ENCODE measurements at places on chromosomes 12 and 14.

DNA sequence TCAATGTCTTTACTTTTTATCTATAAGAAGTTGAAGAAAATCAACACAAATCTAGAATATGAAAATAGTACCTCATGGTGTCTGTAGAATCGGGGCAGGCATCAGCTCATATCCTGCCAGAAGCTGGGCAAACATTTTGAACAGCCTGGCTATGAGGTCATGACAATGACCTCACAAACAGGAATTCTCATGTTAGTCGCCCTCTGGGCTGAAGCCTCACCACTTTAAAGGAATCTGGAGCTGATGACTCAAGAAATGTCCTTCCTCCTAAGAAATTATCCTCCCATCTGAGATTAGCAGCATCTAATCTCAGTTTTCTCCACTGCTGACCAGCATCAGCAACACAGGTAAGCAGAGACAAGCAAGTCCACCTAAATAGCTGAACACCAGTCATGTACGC lies 27.1 kb downstream of the CLIP1 start:
- no peak for DNase-seq

DNA sequence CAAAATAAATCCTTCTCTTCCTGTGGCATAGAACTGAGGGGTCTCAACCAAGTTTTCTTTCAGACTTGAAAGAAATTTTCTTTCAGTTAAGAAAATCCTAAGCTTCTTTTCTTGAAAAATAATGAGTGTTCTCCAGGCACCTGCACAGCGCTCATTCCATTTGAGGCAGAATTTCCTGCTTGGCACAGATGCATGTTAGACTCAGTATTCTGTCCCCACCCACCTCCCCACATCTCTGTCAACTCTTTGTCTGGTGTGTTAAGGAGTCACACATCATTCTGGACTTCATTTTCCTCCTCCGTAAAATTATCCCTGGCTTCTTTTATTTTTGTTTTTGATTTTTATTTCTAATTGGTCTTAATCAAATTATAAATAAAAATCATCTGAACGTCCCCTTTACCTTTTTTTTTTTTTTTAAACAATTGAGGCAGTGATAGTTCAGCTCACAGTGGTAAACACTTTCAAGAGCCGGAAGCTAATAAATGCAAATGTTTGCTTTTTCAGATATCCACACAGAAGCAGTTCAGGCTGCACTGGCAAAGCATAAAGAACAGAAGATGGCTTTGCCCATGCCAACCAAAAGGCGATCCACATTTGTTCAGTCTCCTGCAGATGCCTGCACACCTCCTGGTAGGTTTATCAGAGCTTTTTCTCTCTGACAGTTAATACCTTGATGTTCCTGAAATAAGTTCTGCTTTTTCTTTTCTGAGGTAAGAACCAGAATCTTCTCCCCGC lies 104.0 kb upstream of the ATF1 start:
- no peak for DNase-seq

DNA sequence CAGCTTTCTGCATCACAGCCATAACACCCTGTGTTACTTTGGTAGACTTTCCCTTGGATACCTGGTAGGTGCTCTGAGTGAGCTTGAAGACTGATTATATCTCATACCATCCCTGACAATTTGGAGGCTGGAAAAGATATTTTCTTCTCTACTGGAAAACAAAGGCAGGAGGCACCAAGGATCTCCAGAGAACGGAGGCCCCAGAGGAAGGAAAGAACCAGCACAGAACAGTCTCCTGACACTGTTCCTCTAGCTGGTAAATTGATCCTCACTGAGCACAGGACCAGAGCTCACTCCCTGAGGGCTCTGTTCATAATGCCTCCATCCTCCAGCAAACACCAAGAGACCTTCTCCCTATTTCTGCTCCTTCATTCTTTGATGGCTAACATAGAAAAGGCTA lies at the start of gene OR11G2:
TSS of gene OR11G2 (plus strand) at position 301 of the 400 bp plus-strand sequence. CDS start 6,542 bp downstream, outside the sequence.
- no peak for DNase-seq

GRCh38 chr12:95882080-95882479 lies 23.3 kb downstream of the SNRPF start:
- DNase-seq, result no peak

DNA sequence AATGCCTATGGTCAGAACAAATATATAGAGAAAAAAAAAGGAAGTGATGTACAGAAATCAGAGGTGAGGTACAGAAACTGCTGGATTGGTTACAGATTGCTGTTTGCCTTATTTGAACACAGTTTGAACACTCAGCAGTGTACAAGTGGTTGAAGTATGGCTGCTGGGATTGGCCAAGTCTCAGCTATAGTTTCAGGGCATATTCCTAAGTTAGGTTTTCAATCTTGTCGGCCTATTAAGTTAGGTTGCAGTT lies 146.4 kb downstream of the LLPH start:
- DNase-seq, result no peak

DNA sequence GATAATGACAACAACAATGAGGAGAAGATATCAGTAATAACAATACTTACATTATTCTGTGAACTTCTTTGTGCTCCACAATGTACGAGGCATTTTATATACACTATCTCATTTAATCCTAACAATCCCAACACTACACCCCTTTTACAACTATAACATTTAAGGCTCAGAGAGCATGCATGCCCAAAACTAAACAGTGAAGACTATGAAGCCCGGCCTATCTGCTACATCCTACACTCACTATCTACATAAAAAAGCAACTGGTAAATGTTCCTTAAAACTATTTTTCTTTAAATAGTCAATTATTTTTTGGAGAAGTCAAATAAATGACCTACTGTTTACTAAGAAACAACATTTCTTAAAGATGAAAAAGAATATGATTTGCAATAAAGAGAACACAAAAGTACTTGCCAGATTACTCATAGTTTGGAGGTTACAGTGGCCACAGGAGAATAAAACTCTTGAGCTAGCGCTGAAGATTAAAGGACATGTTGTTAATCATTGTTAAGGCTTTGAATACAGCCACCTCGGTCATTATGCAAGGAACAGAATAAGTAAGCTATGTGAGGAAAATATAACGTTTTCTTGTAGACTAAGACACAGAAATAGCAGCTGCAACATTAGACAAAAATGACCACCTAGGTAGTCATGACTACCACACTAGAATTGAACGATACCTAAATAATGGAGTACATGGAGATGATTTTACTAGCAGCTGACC lies 56.7 kb downstream of the EPS8 start:
- no peak for DNase-seq

GRCh38 chr14:76644855-76645518 lies 116.3 kb upstream of the VASH1 start:
- DNase-seq, result peak; percentile 39

DNA sequence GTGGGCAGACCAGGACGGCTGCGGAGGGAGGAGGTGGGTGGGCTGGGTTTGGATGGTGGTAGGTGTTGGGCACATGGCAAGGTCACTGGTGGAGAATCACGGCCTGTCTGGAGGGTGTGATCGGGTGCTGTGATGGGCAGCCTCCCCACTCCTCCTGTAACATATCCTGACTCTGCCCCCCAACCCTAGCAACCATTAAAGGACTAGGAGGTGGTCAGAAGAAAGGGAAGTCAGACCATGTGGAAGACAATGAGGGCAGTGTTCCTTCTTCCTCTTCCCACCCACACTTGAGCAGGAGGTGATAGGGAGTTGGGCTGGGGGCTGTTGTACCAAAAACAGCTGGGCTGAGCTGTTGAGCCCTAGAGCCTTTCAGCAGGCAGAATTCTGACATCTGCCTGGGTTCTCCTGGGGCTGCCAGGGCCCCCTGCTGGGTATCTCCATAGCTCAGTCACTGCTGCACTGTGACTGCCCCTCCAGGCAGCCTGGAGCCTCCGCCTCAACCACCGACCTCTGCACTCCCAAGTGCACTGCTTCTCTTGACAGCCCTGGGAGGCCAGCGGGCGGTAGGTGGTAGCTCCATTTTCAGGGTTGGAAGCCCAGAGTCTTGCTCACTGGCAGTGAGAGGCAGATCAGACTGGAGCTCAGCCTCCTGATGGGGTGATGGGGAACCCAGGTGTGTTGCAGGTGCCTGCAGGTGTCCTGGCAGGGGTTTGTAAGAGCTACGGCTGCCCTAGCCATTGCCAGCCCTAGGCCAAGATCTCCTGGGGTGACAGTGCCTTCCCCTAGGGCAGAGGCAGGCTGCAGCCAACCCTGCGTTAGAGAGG lies 15.4 kb downstream of the VASH1 start:
- no peak for DNase-seq

- no peak for DNase-seq
Observed at GRCh38 chr12:69648476-69648875, 37.8 kb upstream of the LRRC10 start.

DNA sequence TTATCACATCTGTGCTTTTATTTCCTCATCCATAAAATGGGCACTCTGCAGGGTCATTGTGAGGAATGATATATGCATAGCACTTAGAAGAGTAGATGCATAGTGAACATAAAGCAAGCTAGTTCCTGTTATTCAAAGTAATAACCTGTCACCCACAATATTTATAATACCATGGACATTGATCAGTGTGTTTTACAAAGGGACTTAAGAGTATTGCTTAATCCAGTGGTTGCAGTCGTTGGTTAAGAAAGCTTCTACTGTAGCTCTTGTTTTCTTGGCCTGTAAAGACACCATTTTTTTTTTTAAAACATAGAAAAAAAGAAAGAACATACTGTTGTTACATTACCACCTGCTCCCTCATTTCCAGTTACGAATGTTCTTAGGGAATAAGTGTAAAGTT lies 13.1 kb downstream of the METAP2 start:
- DNase-seq, result no peak

- no peak for DNase-seq
Observed at GRCh38 chr12:101889211-101889752, 11.9 kb downstream of the DRAM1 start.

DNA sequence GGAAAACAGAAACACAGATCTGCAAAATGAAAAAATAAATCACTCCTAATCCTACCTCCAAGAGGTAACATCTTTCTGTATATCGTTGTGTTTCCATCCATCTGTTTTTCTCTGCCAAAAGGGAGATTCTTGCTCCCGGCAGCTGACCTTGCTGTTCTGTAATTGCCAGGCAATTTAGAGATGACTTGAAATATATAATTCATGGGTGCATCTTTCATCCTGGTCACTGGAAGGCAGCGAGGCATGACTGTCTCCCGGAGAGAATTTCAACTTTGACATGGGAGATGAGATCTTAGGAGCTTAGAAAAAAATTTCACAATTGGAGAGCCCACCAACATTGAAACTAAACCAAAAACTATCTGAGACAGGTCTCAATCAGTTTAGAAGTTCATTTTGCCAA lies 53.0 kb downstream of the WSCD2 start:
- DNase-seq, result no peak

GRCh38 chr12:80670214-80670613 lies 37.2 kb upstream of the MYF6 start:
- DNase-seq, result no peak

DNA sequence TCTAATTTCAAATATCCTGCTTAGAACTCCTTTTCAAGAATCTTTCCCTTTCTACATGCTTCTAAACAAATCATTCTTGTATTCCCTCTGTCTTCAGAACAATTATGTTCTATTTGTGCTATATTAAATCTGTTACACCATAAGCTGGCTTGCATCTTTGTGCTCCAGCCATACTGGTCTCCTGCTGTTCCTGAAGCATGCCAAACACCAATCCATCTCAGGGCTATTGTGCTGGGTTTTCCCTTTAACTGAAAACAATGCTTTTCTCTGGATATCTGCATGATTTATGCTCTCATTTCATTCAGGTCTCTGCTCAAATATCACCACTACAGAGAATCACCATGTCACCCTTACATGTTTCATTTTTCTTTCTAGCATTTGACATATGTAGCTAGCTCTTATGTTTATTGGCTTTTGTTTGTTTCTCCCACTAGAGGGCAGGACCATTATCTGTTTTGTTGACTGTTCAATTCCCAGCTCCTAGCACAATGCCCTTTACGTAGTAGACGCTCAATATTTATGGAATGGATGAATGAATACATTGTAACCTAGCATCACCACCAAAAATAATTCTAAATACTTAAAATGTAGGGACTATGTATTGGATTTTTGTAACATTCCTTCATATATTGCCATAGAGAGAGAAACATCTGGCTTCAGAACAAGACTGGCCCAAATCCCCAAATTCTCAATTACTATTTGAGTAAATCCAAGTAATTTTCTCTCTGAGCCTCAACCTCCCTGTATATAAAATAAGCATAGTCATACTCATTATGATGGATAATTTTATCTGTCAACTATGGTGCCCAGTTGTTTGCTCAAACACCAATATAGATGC lies 302.0 kb upstream of the SYT1 start:
- no peak for DNase-seq

DNA sequence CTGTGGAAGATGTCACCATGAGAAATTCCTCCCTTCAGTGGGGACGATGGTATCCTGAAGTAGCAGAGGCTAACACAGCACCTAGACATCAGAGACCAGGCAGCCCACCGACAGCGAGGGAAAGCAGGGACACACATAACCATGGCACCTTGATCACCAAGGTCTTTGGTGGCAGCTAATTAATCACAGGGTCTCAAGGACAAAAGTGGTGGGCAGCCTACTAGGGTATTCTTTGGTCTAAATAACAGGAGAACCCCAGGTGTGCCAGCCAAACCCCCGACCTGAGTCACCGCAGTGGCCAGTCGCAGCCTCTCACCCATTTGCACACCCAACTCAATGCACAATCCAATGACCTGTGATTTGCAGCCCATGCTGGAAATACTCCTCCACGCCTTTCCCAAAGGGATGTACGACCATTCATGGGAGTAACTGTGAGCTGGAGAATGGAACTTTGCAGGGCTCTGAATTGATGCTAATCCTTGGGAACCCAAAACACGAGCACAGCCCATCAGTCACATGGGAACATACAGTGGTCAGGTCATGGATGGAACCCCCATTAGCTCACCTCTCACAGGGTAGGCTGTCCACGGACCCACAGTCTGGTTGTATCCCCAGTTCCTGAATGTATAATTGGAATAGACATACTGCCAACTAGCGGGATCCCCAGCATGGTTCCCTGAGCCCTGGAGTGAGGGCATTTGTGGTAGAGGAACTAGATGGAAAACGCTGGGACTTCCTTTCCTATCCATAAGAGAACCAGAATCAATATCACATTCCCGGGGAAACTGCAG lies 58.7 kb upstream of the C14orf180 start:
- DNase-seq, result no peak

DNA sequence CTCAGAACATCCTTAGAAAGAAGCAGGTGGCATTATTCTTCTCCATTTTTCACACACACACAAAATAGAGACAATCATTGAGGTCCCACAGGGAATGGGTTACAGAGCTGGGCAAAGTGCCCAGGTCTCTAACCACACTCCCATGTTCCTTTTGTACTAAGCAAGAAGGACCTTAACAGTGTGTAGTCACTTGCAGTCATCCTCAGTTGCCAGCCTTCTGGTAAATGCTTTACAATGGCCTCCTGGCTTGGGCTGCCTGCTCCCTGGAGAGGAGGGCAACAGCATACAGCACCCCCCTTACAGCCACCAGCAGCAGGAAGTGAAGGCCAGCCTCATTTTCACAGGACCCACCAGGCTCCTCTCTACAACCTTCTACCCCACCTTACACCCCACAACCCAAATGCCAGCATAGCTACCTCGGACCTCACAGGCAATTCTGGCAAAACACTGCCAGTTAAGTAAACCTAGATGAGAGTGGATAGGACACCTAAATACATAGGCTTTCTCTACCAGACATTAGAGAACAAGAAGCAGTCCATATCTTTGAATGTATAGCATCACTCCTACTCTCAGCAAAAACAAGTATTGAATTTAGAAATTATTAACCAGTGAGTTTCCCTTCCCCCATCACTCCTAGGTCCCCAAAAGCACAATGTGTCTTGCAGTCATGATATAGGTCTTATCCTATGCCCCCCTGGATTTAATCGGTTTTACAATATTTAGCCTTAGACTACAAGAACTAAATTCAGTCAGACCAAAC lies 88.1 kb downstream of the PPP2R5E start:
- DNase-seq, result peak; percentile 70

- DNase-seq, result no peak
Observed at GRCh38 chr14:54322701-54323337, 74.0 kb upstream of the CDKN3 start.

GRCh38 chr12:96323906-96324305 lies 76.3 kb downstream of the CDK17 start:
- DNase-seq, result no peak
